Trophoblast cell (in vitro differentiated cells and primary cell): ENCODE measurements at places on chromosomes 5 and 9.

DNA sequence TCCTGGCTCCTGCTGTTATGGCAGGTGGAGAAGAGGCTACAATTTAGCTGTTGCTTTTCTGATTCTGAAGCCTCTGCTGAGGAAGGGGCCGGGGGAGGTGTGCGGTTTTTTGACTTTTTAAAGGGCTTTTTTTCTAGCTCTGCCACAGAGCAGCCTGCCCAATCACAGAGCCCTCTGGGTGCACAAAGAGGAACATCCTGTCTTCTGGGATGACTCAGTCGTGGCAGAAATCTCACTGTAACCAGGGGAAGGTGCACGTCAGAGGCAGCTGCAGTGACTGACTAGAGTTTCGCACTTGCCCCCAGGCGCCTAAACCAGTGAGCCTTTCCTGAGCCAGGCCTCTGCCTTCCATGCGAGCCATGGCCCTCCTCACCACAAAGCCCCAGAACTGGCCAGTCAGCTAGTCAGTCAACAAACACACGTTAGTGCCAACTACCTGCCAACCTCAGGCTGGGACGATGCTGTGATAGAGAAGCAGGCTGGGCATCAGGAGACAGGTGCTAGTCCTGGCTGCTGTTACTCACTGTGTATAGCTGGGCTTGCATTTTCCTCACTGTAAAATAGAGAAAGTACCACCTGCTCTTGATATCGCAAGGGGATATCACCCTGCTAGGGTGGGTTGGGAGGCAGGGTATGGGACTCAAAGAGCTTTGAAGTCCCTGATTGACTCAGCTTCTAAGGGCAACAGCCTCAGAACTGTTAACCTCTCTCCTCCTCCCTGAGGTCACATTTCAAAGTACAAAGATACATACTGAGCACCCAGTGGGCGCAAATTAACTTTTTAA, 2.2 kb downstream of the AKNA start:
- DNase-seq: peak; percentile 99

GRCh38 chr5:137040024-137040423, 459.1 kb downstream of the SPOCK1 start:
- DNase-seq: no peak

DNA sequence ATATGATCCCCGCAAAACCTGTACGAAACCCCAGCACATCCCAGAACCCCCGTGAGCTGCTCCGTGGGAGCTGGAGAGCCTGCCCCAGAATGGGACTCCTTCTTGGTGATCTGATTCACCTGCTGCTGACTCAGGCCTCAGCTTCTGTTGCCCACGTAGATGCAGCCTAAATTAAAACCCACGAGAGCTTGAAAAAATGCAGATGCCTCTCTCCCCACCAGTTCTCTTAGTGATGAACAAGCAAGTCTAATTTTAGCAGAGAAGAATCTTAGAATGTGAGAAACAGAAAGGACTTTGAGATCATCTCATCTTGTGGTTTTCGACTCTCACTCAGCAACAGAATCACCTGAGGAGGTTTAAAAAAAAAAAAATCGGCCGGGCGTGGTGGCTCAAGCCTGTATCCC, 57.6 kb downstream of the TMOD1 start:
- DNase-seq: no peak

GRCh38 chr5:29720954-29721353, 1472.5 kb upstream of the CDH6 start:
- no peak for DNase-seq

GRCh38 chr5:76363352-76364225, 39.5 kb upstream of the IQGAP2 start:
- DNase-seq: no peak

DNA sequence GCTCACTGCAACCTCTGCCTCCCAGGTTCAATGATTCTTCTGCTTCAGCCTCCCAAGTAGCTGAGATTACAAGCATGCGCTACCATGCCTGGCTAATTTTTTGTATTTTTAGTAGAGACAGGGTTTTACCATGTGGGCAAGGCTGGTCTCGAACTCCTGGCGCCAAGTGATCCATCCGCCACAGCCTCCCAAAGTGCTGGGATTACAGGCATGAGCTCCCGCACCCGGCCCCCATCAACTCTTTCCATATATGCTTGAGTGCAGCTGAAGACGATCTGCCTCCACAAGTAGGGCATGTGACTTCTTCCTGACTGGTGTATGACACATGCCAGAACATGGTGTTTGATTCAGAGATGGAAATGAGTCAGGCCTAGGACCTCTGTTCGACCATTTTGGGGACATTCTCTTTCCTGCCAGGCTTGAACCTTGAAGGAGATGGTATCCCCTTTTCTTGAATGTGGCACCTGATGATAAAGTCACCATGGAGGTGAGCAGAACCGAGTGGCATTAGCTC, 7.5 kb upstream of the CNOT6 start:
- no peak for DNase-seq

- DNase-seq: no peak
Observed at GRCh38 chr5:74396913-74397622, 243.5 kb downstream of the ENC1 start.

GRCh38 chr5:74966141-74967026, 86.0 kb downstream of the GCNT4 start:
- DNase-seq: no peak

GRCh38 chr9:134267881-134268724, 58.2 kb upstream of the RXRA start:
- peak; percentile 43 for DNase-seq

DNA sequence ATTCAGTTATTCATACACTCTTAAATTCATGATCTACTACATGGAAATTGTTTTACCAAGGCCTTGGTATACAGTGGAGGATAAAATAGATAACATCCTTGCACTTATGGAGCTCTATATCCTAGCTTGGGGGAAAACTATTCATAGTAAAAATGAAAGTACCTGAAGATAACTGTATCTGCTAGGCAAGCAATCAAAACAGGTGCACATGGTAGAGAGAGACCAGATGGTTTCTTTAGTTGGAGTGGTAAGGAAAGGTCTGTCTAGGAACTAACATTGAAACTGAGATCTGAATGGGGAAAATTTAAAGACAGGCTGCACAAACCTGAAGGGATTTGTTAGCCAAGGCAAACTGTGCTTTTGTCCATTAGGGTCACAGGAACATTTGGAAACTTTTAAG, 11.1 kb upstream of the SLCO4C1 start:
- no peak for DNase-seq

DNA sequence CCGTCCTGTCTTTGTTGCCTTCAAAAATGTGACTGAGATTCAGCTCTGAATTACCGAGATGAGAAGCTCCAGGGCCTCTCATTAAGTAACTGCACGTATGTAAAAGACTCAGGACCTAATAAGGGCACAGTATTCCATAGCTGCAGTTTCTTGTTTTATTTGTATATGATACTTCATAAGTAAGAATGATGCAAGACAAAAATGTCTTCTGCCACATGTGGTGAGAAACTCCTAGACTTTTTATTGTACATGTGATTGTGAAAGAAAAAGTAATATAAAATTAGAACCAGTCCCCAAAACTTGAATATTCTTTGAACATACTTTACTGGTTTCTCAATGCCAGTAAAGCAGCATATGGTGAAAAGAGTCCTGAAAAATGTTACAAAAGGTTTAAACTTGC, 110.1 kb upstream of the OTULINL start:
- DNase-seq: no peak

DNA sequence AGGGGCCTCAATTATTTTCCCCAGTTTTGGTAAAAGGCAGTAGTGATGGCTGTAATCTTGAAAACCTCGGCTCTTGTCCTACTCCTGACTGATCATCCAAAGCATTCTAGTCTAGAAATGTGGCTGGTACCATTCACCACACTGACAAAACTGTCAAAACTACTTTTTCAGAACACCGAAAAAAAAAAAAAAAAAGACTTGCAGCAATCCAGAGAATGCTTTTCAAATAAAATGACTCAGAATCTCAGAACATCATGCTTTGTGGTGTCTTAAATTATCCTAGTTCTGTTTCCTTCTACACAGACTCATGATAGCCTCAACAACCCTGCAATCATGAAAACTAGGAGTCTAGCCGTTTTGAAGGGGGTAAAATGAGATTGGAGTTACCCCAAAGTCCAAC, 13.4 kb downstream of the SLC28A3 start:
- DNase-seq: no peak

DNA sequence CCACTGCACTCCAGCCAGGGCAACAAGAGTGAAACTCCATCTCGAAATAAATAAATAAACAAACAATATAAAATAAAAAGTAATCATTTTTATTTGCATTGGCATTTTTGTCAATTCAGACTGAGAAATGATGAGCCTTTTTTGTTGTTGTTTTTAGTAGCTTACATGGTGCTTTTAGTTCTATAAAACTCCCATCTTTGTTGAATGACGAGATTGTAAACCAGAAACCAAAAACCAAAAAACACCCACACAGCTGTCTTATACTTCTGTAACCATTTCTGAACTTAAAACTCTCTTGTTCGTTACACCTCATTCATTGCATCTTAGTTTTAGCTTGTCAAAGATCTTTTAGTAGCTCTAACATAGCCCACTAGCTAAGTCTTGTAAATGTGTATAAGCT, 44.7 kb downstream of the GGTA1 start:
- DNase-seq: no peak

DNA sequence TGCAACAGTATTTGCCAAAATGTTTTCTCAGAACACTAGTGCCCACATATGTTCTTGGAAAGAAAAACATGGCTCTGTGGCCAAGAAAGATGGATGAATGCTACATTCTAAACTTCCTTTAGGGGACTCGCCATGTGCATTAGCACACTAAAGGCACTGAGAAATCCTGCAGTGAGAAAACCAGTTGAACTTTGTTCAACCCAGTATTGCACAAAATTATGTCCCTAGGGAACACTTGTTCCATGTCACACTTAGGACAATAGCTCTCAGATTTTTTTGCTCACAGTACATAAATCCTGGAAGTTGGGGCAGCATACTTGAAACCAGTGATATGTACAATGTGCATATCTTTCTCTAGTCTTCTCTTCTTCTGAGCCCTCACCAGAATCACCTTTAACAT, 96.6 kb downstream of the ADRB2 start:
- no peak for DNase-seq

GRCh38 chr5:57880216-57880615, 397.6 kb upstream of the ACTBL2 start:
- DNase-seq: no peak

- DNase-seq: no peak
Observed at GRCh38 chr5:26388976-26389375, 649.4 kb downstream of the CDH9 start.

GRCh38 chr5:120730214-120730613, 266.1 kb downstream of the PRR16 start:
- no peak for DNase-seq

DNA sequence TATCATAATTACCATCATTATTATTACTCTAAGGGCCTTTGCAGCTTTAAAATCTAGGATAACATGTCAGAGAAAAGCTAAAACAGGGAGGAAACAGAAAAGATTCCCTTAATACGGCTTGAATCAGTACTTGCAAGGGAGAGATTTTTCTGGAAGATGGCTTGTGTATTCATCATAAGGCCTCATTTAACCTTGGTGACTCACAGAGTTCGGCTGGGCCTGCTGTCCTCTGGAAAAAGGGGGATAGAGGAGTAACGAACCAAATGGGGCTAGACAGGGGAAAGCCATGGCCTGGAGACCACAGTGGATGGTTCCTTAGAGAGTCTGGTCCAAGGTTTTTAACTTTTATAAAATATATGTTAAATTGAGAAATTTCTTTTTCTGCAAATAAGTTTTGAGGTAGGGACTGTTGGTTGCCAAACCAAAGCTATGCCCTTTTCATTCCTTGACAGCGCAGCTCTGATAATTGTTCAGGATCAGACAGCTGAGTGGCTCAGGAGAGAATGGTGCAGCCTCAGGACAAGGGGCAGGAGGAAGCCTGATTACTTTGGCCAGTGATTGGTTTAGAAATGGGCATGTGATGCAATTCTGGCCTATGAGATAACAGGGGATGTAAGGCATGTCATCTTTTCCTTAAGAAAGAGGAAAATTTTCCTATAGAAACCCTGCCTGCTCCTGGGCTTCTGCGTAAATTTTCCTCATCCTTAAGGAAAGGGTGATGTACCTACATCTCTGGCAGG, 25.6 kb upstream of the GSN start:
- DNase-seq: peak; percentile 56

DNA sequence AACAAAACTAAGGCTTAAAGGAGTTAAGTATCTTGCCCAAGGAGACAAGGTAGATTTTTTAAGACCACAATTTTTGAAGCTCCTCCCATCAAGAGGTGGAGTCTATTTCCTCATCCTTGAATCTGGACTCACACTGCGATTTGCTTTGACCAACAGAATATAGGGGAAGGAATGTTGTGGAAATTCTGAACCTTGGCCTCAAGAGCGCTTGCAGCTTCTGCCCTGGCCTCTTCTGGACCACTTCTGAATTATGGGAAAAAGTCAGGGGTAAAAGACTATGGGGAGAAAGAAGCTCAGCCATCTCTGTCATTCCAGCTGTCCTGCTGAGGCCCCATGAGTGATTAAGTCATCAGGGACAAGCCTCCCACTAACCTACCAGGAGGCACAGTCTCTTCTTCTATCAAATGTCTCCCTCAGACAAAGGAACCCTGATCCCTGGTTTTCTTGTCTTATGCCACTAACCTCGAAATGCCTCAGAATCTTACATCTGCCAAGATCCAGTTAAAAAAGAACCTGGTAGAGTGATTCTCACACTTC, 25.9 kb downstream of the MAPKAP1 start:
- DNase-seq: no peak

DNA sequence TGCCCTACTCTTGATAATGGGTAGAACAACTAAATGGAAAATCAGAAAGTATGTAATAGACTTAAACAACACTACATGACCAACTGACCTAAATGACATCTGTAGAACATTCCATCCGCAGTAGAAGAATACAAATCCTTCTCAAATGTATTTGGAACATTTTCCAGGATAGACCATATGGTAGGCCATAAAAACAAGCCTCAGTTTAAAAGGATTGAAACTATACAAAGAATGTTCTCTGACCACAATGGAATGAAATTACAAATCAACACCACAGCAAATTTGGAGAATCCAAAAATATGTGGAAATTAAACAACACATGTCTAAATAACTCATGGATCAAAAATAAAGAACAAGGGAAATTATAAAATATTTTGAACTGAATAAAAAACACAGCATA, 189.2 kb downstream of the NDUFS4 start:
- no peak for DNase-seq

- no peak for DNase-seq
Observed at GRCh38 chr9:121836366-121836885, 185.0 kb downstream of the DAB2IP start.

DNA sequence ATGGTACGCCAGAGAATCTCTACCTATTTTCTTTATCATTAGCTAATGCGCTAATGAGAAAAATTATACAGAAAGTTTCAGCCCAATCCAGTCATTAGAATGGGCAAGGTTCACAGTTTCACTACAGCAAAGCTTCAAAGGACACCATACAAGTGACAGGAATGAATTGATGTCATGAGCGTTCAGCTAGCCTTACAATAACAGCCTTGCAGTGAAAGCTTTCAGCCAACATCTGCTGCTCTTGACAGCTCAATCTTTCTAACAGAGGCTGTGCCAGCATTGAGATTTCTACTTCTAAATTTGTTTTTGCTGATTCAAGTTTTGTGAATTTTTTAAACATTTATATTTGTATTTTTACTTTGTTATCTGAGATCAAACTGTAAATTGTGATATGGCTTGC, 302.4 kb upstream of the FAM174A start:
- no peak for DNase-seq

- DNase-seq: no peak
Observed at GRCh38 chr5:99169309-99169708, 240.5 kb upstream of the CHD1 start.

- no peak for DNase-seq
Observed at GRCh38 chr5:141871870-141872269, 6.3 kb downstream of the PCDH1 start.
